ENCODE measurements at places on chromosomes 13 and 19. TPM values are rescaled to one million over a fixed set of nuclear protein-coding genes. Genes with fewer than 3 reads are reported as not detected.
A peak's percentile ranks its signal among the peaks of the same experiment; 100 is the strongest.

DNA sequence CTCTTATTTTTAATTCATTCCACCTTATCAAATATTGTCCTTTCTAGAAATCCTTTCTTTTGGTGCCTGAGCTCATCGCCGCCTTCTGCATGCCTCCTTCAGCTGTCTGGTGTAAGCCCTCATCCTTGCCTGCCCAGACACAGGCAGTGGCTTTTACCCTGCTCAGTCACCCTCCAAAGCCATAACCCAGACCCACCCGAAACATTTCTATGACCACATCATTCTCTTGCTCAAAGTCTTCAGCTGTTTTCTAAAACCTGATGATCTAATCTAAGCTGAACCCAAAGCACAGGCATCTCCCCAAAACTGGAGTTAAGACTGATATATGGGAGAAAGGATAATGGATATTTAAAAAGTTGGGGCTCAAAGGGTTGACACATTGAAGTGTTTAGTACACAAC lies 753.7 kb upstream of the SGCG start:
- DNase-seq, result no peak

DNA sequence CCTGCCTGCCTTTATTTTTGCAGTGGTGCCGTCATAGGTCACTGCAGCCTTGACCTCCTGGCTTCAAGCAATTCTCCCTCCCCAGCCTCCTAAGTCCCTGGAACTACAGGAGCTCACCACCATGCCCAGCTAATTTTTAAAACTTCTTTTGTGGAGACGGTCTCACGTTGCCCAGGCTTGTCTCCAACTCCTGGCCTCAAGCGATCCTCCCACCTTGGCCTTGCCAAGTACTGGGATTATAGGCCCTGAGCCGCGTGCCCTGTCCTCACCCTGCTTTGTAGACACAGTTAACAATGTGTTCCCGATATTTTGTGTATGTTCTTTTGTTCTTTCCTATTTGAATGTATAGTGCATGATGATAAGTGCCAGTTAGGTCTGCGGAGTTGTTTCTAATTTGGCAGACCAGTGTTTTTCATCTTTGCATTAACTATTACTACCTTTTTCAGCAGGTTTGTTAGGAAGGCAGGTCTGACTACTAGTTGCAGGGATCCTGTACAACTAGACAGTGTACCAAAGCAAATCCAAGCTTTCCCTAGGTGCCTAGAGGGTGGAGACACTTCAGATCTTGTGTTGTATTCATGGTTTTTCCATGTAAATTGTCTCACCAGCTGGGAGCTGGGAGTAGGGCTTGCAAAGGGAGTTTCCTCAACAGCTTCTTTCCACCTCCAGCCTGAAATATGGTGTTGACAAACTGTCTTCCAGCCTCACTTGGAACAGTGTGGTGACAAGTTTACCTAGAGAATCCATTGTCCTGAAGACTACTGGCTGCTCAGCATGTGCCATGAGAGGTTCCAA lies 9.5 kb upstream of the WTIP start:
- no peak for DNase-seq

DNA sequence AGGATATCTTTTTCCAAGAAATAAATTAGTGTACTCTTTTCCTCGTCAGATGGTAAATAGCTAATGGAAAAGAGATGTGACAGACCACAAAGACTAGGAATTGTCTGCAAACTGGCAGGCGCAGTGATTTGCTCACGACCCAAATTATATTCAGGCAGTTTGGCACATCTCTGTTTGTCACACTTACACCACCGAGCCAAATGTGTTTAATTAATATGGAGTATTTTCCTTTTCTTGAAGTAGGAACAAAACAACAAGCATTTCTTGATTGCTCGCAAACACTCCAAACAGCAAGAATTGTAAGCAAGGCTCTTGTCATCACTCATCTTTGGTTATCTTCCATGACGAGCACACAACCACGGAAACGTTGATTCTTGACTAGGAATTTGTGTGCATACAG lies 884.2 kb downstream of the PCDH9 start:
- no peak for DNase-seq

DNA sequence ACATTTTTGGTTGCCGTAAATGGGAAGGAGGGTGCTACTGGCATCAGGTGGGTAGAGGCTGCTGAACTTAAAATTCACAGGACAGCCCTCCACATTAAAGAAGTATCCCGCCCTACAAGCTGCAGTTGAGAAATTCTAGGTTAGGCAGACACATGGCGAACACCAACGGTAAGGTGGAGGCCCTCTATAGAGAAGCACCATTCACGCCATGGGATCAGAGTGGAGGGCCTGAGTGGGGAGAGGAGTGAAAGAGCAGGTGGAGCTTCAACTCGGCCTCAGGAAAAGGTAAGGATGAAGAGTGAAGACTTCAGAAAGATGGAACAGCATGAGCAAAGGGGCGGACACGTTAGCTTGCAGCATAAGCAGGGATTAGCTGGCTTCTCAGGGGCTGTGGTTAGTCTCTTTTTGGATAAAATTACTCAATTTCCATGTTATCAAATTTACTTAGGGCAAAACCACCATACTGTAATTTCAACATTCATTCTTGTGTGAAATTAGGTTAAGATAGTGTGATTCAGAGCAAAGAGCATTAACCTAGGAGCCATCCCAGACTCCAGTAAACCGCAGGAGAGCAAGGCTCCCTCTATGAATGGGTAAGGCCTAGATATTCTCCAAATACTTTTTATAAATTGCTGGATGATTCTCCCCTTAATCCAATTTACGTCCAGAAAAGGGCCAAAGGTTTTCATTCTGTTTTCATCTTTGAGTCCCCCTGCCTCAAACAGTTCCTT lies 1.2 kb downstream of the EEF1AKMT1 start:
- DNase-seq, result no peak

The ZNF135 gene
- total RNA-seq, result not detected

GRCh38 chr19:38715555-38715954 lies 28.7 kb downstream of the CAPN12 start:
- DNase-seq, result no peak

DNA sequence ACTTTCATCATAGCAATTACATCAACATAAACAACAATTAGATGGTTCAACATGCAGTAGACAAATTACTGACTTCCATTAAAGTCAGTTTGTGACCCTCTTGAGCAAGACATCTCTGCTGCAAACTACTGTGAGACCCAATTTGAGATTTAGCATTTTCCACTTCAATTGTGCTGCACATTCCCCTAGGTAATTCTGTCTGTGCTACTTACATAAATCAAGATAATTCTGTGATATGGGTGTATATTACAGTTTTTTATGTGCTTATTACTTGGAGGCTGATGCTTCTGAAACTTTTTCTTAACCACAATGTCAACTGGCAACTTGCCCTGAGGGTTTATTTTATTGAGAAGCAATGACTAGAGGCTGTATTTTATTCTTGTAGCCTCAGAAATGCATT lies 1714.4 kb downstream of the OLFM4 start:
- no peak for DNase-seq

The C19orf47 gene
- total RNA-seq, result 8.2 TPM

The DCT gene
- total RNA-seq, result not detected

- no peak for DNase-seq
Observed at GRCh38 chr13:47592256-47592655, 408.8 kb downstream of the SUCLA2 start.

GRCh38 chr13:41708713-41709112 lies 251.4 kb downstream of the RGCC start:
- DNase-seq, result no peak

- peak; percentile 7 for DNase-seq
Observed at GRCh38 chr13:104461049-104461448, 1394.8 kb upstream of the SLC10A2 start.

DNA sequence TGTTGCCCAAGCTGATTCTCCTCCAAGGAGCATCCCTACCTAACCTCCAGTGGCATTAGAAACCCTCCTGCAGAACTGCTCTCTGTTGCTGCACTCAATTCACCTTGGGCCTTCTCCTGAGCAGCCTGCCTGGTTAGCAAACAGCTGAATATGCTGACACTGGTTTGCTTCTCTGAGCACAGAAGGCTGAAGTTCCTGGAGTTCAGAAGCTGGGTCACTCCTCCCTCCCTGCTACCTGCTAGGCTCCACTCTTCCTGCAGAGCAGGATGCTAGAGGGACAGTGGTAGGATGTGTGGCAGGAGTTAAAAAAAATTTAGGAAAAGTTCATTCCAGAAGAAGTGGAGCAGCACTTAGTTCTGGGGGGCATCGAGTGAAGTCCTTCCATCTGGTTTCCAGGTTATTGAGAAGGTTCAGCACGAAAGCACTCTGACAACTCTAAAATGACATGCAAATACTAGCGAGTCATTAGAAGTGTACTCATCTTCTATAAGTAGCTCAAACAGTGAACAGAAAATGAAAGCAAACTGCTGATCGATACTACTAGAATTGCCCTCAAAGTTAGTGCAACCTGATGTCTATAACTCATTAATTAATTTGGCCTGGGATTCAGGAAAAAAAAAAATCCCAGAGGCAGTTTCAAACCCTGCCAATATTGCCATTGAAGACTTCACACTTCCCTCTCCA lies 293.7 kb downstream of the POU4F1 start:
- no peak for DNase-seq

The CPT1C gene
- total RNA-seq, result 25.8 TPM

DNA sequence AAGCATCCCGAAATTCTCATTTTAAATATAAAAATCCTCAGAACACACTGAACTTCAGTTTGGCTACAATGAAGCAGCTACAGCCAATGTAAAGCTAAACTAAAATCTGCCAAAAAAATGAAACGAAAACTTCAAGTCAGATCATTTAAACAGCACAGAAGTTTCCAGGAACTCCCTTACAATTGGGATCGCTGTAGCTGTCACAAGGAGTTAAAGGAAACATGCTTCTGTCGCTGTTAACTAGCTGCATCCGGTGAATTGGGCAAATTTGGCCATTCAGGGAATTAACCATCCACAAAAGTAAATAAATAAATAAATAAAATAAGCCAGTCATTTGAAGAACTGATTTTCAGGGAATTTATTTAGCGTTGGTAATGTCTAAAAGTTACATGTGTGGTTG lies 77.0 kb upstream of the PEG3 start:
- DNase-seq, result no peak

The SLAIN1 gene
- 17.5 TPM for total RNA-seq

- no peak for DNase-seq
Observed at GRCh38 chr13:52646967-52647366, 4.7 kb downstream of the HNRNPA1L2 start.

DNA sequence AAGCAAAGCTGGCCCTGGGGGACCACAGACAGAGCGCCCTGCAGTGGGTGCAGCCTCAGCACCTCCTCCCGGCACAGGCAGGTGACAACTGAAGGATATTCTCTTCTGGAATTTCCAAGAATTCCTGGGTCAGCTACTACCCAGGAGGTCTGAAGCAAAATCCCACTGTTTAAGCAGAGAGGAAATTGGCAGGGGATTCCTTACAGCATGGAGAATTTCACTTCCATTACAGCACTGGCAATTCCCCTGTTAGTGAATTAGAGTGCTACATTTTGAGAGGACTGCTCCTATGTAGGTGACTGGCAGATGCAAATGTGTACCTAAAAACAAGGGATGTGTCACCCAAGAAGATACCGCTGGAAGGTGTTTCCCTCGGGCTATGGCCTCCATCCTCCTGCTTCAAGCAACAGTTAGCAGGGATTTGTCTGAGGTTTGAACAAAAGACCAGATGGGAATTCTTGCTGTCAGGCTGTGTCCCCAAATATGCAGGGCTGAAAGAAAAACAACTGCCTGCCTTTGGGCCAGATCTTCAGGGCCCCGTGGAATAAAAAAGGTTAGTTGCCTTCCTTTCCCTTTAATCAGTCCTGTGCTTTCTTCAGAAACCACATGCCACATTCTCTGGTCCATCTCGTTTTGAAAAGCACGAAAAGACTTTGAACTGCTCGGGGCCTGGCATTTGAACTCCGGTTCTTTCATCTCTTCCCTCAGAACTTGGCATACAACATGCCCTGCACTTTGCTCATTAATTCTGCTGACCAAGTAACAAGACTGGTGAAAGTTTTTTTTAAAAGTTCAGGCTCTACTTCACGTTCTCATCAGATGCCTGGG lies 296.4 kb downstream of the DNAJC15 start:
- peak; percentile 28 for DNase-seq

- DNase-seq, result no peak
Observed at GRCh38 chr19:47768604-47769003, 9.9 kb upstream of the SELENOW start.

DNA sequence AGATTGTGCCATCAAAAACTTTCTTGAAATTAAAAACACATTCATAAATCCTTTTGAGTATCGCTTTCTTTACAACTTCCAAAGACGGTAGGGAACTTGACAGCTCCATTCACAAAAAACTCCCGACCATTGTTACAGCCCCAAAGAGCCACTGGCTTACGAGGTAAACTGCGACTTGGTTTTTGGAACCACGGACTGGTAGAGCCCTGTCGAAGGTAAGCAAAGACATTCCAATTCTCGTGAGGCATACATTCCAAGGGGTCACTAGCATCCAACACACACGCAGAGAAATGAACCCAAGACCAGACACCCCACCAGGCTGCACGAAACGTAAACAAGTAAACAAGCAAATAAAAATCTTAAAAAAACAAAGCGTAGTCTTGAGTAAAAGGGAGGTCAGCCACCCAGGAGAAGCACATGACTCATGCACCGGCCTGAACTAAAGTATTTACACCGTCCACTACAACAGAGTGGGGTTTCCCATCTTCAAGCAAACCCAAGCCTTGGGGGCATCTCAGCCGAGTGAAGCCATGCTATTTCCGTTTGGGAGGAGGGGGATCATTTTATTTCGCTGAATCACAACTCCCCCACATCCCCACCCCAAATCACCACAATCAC lies 1.4 kb downstream of the BRD4 start:
- DNase-seq, result no peak

- DNase-seq, result no peak
Observed at GRCh38 chr19:4049432-4049831, 17.3 kb downstream of the ZBTB7A start.

The ZIC5 gene
- 45.9 TPM for total RNA-seq

- peak; percentile 54 for DNase-seq
Observed at GRCh38 chr19:18730885-18731513, 47.5 kb downstream of the CRTC1 start.

The TMPRSS9 gene
- total RNA-seq, result not detected

- no peak for DNase-seq
Observed at GRCh38 chr19:51820011-51820410, 25.1 kb downstream of the FPR3 start.

DNA sequence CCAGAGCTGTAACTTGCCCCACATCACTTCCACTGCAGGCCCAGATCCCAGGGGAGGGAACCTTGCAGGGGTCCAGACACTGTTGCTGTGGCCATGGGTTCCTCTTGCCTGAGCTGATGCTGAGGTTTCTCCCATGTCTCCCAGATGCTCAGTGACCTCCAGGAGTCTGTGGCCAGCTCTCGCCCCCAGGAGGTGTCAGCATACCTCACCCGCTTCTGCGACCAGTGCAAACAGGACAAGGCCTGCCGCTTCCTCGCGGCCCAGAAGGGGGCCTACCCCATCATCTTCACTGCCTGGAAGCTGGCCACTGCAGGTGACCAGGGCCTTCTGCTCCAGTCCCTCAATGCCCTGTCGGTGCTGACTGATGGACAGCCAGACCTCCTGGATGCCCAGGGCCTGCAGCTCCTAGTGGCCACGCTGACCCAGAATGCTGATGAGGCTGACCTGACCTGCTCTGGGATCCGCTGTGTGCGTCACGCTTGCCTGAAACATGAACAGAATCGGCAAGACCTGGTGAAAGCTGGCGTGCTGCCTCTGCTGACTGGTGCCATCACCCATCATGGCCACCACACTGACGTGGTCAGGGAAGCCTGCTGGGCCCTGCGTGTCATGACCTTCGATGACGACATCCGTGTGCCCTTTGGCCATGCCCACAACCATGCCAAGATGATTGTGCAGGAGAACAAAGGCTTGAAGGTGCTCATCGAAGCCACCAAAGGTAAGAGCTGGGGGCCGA lies 12.1 kb upstream of the SLC25A42 start:
- DNase-seq, result peak; percentile 52

The PALM3 gene
- total RNA-seq, result 9.4 TPM

Measured in H7 (cell line).